Stimulated activated CD4-positive, alpha-beta T cell treated with anti-CD3 and anti-CD28 coated beads, Interleukin-1b, Interleukin-23, amount 100 ng/mL, for 1 hour (primary cell): ENCODE measurements at places on chromosomes 1 and 21.

- no peak for DNase-seq
Measured at GRCh38 chr1:27525296-27526272, 35.6 kb upstream of the WASF2 start.

- DNase-seq = no peak
Measured at GRCh38 chr1:35220976-35221375, 28.0 kb upstream of the SFPQ start.

GRCh38 chr1:195828325-195828724 is 779.9 kb downstream of the KCNT2 start:
- DNase-seq = no peak

DNA sequence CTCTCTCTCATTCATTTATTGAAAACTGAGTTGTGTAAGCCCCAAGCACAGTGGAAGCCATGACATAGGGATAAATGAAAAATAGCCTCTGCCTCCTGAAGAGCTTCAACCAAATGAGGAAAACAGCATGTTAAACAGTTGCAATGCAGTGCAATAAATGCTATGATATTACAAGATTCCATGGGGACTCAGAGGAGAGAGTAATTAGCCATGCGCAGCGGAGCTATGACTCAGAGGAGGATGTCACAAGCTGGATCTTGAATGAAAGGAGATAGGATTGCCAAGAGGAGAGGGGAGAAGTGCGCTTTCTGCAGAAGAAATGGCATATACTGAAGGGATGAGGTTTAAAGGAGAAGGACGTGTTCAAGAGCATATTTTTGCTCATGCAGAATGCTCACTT is 231.3 kb upstream of the PLXNA2 start:
- no peak for DNase-seq

GRCh38 chr1:98164509-98164908 is 243.7 kb upstream of the DPYD start:
- DNase-seq = no peak

GRCh38 chr1:50983219-50983802 is 13.3 kb downstream of the CDKN2C start:
- DNase-seq = no peak

- no peak for DNase-seq
Measured at GRCh38 chr1:177138347-177138746, 26.2 kb downstream of the ASTN1 start.

- DNase-seq = no peak
Measured at GRCh38 chr1:93095804-93096585, 16.9 kb downstream of the MTF2 start.

DNA sequence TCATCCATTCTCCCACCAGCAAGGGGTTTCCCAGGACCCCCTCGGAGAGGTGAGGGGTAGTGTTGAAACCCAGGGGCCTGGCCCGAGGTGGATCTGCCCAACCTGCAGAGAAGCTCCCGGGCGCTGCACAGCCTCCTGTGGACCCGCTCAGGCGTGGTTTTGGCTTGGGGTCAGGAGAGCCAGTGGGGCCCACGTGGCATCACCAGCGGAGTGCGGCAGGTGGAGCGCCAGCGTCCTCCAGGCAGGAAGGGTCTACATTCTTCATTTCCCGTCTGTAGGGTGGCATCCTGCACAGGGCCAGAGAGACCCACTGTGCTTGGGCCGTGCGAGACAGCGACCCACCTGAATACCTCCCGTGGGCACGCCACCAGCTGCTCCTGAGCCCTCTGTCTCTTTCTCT is 135.2 kb downstream of the NPHP4 start:
- no peak for DNase-seq

DNA sequence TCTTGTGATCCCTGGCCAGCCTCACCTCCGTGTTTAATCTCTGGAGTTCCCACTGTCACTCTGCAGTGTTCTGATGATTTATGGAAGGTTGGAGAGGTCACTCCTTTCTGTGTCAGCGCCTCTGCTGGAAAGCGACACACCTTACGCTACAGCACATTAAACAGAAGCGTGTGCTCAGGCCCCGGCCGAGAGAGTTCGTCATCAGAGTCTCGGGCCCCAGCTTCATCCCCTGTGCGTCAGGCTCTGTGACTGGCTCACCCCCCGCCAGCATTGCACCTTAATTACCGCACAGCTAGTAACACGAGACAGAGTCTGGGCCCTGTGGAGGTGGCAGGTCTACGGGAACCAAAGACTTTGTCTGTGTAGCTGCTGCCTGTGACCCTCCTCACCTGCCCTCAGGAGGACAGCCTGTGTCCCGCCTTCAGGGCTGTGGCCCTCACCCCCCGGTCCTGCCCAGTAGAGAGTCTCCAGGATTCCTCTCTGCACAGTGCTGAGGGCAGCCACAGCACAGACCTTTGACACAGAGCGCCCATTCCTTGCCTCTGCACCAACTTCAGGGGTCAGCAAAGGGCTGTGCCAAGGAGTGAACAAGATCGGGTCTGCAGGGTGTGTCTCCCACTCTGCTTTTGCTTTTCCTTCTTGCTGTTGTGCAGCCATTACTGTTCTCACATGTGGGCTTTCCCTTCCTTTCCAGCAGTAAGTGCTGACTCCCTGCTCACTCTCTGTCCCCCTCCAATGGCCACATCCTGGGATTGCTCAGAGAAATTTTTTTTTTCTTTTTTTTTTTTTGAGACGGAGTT is 157.6 kb downstream of the PGBD5 start:
- DNase-seq = no peak

- DNase-seq = no peak
Measured at GRCh38 chr1:55048453-55049270, 9.3 kb downstream of the PCSK9 start.

GRCh38 chr21:44319407-44320065 is 19.7 kb downstream of the CFAP410 start:
- no peak for DNase-seq
